ENCODE measurements at places on chromosomes 12 and 14.

DNA sequence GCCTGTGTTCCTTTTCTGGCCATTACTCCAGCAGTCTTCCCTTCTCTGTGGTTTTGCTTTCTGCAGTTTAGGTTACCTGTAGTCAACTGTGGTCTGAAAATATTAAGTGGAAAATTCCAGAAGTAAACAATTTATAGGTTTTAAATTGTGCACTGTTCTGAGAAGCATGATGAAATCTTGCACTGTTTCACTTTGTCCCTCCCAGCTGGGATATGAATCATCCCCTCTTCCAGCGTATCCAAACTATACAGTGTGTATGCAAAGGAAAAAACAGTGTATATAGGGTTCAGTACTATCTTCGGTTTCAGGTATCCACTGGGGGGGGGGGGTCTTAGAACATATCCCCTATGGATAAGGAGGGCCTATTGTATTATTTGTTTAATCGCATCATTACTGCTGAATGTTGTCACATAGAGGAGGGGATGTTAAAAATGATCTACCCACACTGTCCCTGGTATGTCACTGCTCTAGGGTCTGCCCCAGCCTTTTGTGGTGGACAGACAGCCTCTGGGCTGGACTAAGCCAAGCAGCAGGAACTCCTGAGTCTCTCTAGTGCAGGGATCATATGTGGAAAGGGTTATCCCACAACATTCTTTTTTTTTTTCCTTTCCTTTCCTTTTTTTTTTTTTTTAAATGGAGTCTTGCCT, 109.1 kb upstream of the MAX start:
- no peaks in the 10 kb centered on the region for H3K36me3 ChIP-seq
- no peaks in the 10 kb centered on the region for H3K27me3 ChIP-seq
- H3K4me1 ChIP-seq = peaks cover 13% of the 10 kb centered on the region
- no peak overlapping the region for H3K4me3 ChIP-seq
- peak overlapping the region; percentile 97 for H3K27ac ChIP-seq

DNA sequence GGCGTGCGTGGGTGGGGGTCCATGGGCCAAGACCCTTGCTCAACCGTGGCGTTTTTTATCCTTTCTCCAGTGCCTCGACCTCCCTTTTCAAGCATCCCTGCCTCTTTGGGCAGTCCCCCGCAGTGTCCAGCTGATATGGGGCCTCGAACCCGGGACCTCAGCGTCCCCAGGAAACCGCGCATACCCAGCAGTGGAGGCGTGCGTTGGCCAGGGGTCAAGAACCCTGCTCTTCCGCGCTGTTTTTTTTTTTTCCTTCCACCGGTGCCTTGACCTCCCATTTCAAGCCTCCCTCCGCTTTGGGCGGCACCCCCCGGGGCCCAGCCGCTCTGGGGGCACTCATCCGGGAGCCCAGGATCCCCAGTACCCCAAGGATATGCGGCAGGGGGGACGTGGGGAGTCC, 325.8 kb downstream of the ALG10 start:
- no peak overlapping the region for H3K27ac ChIP-seq
- DNase-seq = no peak
- H3K36me3 ChIP-seq = no peaks in the 10 kb centered on the region
- no peaks in the 10 kb centered on the region for H3K27me3 ChIP-seq
- H3K4me3 ChIP-seq = no peak overlapping the region

DNA sequence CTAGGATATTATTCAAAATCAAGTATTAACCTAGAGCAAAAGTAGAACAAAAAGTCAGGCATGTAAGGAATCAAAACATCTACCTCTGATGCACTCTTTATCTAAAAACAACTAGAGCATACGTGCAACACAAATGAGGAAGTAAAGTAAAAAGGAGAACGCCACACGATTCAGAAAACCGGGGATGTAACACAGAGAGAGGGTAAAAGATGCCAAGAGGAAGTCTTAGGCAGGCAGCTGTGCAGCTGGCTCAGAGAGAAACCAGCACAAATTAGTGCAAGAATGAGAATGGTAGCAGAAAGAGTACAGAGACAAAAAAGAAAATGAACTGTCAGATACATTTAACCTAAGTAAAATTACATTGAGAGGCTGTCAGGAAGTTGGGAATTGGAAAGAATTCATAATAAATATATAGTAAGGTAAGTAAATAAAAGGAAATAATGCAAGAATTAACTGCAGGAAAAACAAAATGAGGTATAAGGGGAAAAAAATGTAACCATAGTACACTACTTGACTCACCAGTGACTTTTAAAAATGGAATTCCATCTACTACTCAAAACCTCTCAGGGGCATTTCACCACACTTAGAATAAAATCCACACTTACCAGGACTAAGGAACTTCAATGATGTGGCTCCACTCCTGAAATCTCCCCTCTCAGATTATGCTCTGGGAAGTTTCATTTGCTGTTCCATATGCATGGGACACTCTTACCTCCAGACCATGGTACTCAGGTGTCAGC, 17.1 kb downstream of the BCAT1 start:
- 0 out of 2 replicates have a peak, but pooled peaks cover 6% of the 10 kb centered on the region for H3K36me3 ChIP-seq
- peaks cover 7% of the 10 kb centered on the region for H3K4me1 ChIP-seq
- no peaks in the 10 kb centered on the region for H3K27me3 ChIP-seq

DNA sequence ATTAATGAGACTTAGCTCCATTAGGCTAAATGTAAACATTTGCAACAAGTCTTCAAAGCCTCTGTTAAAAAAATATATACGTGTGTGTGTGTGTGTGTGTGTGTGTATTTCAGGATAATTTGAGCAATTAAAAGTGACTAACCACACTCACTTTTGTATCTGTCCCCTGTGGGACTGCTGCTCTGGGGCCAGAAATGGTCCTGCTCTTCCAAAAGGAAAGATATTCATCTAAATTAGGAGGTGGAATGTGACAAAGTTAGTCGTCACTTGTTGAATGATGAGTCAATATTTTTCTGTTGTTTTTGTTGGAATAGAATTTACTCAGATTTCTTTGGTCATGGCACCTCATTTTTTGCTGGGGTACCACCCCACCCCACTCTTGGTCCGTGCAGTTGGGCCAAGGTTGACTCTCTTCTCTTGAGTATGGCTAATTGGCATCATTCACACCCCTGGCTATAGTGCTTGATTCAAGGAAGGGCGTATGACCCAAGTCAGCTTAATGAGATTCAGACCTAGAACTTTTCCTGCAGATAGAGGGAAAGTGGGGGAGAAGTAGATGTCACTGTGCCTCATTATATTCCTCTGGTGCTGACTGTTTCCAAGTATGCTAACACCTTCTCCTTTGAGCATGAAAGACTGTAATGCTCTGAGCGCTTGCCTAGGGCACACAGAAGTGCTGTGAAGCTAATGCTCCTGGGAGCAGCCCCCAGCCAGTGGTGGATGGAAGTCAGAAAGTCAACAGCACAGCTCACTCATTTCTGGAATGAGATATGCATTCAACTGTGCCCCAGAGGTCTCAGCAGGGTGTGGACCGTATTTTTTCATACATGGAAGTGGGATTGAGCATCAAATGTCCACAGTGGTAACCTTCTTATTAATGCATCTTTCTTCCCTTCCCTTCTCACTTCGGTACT, 577.0 kb upstream of the TBX3 start:
- H3K36me3 ChIP-seq = no peaks in the 10 kb centered on the region
- no peak overlapping the region for H3K27ac ChIP-seq
- DNase-seq = no peak
- H3K4me1 ChIP-seq = no peaks in the 10 kb centered on the region

- H3K4me3 ChIP-seq = no peak overlapping the region
- no peaks in the 10 kb centered on the region for H3K27me3 ChIP-seq
- no peak overlapping the region for H3K27ac ChIP-seq
- H3K36me3 ChIP-seq = no peaks in the 10 kb centered on the region
These were observed 39.7 kb upstream of the PSMA6 start for GRCh38 chr14:35252451-35252868.

DNA sequence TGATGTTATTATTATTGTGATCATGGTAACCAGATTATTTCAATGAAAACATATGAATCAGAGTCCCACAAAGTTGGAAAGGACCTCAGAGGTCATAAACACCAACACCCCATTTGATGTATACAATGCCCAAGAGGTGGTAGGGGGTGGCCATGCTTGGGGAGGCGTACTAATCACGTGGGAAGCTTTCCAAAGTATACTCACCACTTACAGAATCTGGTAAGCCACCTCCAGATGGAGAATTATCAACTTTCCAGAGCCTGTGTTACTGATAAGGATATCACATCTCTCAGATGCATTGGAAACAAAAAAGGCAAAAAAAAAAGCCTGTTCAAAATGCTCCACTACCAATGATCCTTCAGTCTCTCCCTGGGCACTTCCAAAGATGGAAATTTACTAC, 8.4 kb downstream of the DAD1 start:
- peaks cover 7% of the 10 kb centered on the region for H3K36me3 ChIP-seq
- H3K4me1 ChIP-seq = peaks cover 3% of the 10 kb centered on the region
- H3K4me3 ChIP-seq = no peak overlapping the region
- no peaks in the 10 kb centered on the region for H3K27me3 ChIP-seq
- H3K27ac ChIP-seq = no peak overlapping the region
- no peak for DNase-seq

GRCh38 chr12:66717036-66717673, 38.3 kb upstream of the GRIP1 start:
- DNase-seq = no peak
- H3K36me3 ChIP-seq = no peaks in the 10 kb centered on the region
- no peak overlapping the region for H3K27ac ChIP-seq
- no peak overlapping the region for H3K4me3 ChIP-seq
- no peaks in the 10 kb centered on the region for H3K27me3 ChIP-seq
- no peaks in the 10 kb centered on the region for H3K4me1 ChIP-seq

DNA sequence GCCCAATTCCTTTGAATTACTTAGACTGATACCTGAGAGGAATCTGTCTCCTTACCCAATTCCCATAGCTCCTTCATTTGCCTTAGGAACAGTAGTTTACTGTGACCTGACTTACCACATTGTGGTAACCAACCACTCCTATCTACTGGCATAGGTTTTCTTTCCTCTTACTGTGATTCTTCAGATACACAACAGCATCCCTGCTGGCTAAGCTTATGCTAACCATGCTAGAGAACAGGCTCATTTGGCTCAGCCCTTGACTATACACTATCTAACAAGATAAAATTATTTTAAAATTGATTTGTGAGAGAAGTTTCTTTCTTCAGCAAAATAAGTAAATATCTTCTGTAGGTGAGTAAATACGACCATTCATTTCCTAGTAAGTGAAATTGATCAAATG, 320.4 kb upstream of the DDHD1 start:
- peaks cover 8% of the 10 kb centered on the region for H3K4me1 ChIP-seq
- no peak for DNase-seq
- no peak overlapping the region for H3K27ac ChIP-seq

- H3K27ac ChIP-seq = no peak overlapping the region
- no peaks in the 10 kb centered on the region for H3K27me3 ChIP-seq
- no peak overlapping the region for H3K4me3 ChIP-seq
- no peak for DNase-seq
- 0 out of 2 replicates have a peak, but pooled peaks cover 1% of the 10 kb centered on the region for H3K36me3 ChIP-seq
These were observed 156.8 kb downstream of the ERC1 start for GRCh38 chr12:1147821-1148220.

DNA sequence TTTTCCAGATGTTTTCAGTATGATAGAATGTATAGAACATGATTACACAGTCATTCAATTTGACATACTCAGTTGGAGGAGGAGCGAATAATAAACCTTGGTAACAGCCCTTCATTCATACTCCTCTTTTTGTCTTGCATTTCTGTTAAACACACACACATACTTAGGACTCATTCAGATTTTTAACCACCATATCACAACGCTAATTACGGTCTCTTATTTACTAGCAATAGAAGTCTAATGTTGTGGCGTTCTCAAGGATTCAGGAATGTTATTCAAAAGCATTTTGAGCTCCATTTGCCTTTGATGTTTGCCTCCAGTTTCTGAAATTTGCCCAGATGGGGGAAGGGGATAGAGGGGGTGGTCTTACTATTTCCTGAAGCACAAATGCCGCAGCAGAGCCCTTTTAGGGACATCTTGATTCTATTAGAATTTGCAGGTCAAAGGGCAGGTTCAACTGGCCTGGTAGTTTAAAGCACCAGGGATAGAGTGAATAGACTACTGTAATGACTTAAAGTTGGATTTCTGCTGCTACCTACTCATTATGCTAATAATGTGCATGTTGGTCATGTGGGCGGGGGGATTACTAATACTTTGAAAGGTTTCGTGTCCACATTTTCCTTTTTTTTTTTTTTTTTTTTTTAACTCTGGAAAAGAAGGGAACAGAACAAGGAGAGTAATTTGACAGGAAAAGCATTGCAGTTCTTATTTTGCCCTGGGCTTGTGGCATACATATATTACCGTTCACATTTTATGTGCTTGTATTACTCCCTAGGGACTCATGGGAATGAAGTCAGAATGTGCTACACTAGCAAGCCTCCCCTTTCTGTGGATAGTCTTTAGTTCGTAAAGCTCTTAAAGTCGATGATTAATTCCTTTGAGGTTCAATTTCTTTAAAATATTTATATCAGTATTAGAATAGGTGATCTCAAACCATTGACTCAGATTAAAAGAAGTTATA, 226.8 kb downstream of the FBXL14 start:
- peaks cover 6% of the 10 kb centered on the region for H3K36me3 ChIP-seq
- H3K4me3 ChIP-seq = no peak overlapping the region
- no peak for DNase-seq

GRCh38 chr12:3834774-3835173, 38.4 kb downstream of the PARP11 start:
- no peak overlapping the region for H3K27ac ChIP-seq
- no peak for DNase-seq
- H3K4me3 ChIP-seq = no peak overlapping the region
- H3K4me1 ChIP-seq = peaks cover 1% of the 10 kb centered on the region
- H3K27me3 ChIP-seq = no peaks in the 10 kb centered on the region

DNA sequence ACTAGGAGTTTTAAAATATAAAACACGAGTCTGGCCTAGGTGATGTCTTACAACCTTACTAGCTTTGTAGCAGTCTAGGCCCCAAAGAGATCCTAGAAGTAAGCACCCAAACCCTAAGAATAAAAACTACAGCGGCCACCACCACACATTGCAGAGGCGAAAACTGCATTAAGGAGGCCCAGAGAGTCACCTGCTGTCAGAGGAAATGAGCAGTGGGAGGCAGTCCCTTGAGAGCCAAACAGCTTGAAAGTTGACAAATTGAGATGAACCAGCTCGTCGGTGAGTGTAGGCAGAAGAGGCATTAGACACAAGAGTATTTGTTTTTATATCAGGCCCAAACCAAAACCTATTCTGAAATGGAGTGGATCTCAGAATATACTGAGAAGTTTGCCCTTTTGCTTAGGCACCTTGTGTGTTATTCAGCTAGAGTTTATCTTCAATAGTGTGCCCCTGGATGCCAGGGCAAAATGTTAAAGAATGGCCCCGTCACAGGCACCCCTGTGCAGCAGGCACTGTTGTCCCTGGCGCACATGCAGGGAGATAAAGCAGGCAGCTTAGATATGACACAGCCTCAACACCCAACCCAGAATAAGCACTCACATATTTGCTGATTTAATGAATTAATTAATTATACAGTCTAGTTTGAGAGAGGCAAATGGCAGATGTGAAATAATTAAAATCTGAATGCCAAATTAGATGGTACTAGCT, 56.7 kb downstream of the TTC7B start:
- no peak for DNase-seq
- no peaks in the 10 kb centered on the region for H3K36me3 ChIP-seq
- no peak overlapping the region for H3K27ac ChIP-seq
- H3K4me1 ChIP-seq = peaks cover 6% of the 10 kb centered on the region
- H3K4me3 ChIP-seq = no peak overlapping the region

GRCh38 chr14:103151270-103151945, 28.1 kb downstream of the TNFAIP2 start:
- H3K4me1 ChIP-seq = peaks cover 2% of the 10 kb centered on the region
- no peak overlapping the region for H3K4me3 ChIP-seq
- H3K27ac ChIP-seq = no peak overlapping the region
- H3K27me3 ChIP-seq = peaks cover 21% of the 10 kb centered on the region
- no peaks in the 10 kb centered on the region for H3K36me3 ChIP-seq

Data from IMR-90 (cell line).